ENCODE measurements at places on chromosomes 7 and 10.

GRCh38 chr7:41695661-41696322 is 7.1 kb downstream of the INHBA start:
- no peak for DNase-seq

DNA sequence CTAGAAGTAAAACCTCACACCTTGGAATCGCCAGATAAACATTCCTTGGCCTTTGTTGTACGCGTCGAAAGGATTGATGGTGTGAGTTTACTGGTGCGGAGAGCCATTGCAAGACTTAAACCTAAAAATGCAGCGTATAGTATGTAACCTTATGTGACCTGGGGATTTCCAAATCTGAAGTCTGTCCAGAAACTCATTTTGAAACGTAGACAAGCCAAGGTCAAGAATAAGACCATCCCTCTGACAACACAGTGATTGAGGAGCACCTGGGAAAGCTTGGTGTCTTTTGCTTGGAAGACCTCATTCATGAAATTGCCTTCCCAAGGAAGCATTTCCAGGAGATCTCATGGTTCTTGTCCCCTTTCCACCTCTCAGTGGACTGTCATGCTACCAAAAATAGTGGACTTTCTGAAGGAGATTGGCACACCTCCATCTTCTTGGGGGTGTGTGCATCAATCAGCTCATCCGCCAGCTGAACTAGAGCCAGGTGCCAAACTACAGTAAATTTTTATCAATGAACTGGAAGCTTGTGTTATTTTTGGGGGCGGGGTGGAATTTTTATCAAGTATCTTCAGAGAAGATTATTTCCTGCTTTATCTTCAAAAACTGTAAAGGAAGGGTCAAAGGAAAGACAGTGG is 8.1 kb downstream of the POR start:
- DNase-seq, result no peak

- DNase-seq, result no peak
Measured at GRCh38 chr10:3760083-3760482, 24.9 kb downstream of the KLF6 start.

DNA sequence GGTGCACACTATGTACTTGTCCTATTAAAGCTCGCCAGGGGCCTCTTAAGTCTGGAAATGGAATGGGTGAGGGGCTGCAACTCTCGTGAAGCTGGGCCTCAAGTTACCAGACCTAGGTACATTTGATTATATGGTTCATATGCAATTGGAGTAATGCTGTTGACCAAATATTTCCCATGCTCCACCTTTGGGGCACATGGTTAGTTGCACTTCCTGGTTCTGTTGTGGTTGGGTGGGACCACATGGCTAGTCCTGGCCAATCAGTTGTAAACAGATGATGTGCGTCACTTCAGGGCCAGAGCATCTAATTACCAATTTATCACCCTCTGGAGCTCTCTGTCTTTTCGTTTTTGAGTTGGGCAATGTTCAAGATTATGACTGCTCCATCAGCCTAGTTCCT is 39.5 kb upstream of the OPN4 start:
- no peak for DNase-seq

DNA sequence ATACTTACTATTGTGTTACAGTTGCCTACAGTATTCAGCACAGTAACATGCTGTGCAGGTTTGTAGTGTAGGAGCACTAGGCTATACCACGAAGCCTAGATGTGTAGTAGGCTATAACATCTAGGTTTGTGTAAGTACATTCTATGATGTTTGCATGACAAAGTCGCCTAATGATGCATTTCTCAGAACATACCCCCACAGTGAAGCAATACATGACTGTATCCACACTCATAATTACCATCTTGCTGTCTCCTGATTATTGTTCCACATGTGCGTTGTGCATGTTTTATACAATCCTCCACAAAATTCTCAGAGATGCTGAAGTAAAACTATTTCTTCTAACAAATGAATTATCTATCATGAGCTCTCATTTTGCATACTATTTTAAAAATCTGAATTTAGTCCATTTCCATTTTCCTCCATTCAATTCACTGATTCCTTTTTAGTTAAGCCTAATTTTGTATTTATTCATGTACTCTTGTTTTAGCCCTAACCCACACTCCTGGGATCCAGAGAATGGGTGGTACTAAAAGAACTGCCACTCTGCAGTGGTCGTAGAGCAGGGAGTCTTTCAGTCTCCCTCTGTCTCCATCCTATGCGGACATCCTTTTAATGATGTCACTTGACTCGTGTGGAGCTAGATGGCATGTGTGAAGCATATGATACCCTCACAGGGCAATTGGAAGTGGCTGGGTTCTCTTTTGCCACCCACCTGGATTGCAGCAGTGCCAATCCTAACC is 67.6 kb upstream of the CAV2 start:
- no peak for DNase-seq

GRCh38 chr10:131786756-131787605 is 113.8 kb upstream of the PPP2R2D start:
- DNase-seq, result no peak

GRCh38 chr10:124379609-124380193 is 39.0 kb downstream of the OAT start:
- no peak for DNase-seq

- no peak for DNase-seq
Measured at GRCh38 chr7:125358551-125359167, 429.0 kb upstream of the POT1 start.

DNA sequence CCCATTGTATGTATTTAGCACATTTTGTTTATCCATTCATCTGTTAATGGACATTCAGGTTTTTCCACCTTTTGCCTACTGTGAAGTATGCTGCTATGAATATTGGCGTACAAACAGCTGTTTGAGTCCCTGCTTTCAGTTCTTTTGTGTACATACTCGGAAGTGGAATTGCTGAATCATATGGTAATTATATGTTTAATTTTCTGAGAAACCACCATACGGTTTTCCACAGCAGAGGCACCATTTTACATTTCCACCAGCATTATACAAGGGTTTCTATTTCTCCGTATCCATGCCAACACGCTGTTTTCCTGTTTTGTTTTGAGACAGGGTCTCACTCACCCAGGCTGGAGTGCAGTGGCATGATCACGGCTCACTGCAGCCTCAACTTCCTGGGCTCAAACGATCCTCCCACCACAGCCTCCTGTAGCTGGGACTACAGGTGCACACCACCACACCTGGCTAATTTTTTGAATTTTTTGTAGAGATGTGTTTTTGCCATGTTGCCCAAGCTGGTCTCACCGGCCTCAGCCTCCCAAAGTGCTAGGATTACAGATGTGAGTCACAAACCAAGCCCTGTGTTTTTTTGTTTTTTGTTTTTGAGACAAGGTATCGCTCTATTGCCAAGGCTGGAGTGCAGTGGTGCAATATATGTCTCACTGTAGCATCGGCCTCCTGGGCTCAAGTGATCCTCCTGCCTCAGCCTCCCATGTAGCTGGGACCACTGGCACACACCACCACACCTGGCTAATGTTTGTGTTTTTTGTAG is 22.1 kb upstream of the FBXW4 start:
- no peak for DNase-seq

DNA sequence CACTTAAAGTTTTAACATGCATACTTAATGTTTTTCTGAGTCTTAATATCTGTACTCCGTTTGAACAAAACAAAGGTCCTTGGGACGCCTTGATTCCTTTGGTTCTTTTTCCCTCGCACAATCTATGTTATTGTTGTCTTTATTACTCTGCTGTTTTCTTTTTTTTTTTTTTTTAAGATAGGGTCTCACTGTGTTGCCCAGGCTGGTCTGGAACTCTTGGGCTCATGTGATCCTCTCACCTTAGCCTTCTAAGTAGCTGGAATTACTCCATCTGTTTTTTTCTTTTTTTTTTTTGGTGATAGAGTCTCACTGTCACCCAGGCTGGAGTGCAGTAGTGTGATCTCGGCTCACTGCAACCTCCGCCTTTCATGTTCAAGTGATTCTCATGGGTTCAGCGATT is 13.2 kb downstream of the MLLT10 start:
- DNase-seq, result no peak

DNA sequence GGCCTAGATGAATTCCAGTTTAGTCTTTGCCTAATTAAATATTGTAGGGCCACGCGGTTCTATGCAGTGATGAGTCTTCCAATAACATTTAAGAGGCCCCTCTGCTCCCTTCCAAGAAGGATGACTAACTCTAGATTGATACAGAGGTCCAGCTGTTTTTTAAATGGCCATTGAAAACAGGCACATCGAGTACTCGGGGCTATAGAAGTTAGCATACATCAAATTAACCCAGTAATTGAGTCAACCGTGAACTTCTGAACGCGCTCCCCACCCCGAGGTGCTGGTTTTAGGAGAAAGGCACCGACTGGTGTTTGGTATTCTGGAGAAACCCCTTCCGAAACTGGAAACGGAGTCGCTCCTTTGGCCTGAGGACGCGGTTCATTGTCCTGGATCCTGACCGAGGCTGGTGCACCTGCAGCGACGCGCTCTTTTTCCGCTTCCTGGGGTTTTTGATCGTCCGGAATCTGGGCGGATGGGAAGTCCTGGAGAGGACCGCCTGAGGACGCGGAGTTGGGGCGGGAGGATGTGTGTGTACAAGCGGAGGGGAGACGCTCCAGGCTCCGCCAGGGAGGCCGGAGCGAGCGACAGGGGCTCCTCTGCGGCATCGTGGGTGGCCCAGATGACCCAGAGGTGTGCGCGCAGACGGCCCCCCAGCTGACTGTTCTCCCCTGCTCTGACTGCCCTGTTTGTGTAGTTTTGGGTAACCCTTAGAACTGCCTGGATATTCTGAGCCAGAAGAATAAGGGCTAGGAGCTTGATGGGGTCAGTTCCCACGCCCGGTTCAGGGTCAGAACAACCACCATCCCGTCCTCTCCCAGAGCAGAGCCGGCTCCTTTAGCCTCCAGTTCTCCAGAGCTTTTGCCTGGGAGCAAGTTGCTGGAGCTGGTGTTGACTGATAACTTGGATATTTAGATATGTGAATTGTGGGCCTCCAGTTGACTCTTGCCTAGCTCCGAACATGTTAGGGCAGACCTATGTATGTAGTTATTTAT is 711 bp downstream of the FAM221A start:
- DNase-seq, result peak; percentile 89

- DNase-seq, result no peak
Measured at GRCh38 chr10:70587045-70587658, 15.4 kb downstream of the PRF1 start.

GRCh38 chr10:43197834-43198681 is 59.8 kb downstream of the CSGALNACT2 start:
- DNase-seq, result no peak

DNA sequence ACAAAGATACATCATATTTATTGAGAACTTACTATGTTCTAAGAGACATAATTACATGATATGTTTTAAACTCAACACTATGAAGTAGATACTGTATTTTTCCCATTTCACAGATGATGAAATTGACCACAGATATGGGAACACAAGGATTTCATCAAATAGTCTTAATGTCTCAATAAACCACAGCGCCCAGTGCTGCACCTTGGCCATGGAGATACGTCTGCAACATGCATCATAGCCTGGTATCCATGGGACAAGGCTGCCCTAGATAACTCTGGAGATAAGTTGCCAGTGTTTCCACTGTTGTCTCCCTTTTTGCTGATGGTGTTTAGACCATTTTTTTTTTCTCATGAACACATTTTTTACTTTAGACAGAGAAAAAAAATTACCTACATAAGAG is 97.5 kb downstream of the GNAT3 start:
- no peak for DNase-seq

Measured in NCI-H510A (cell line).